ENCODE measurements at places on chromosomes 11 and 22.
A peak's percentile ranks its signal among the peaks of the same experiment; 100 is the strongest.

- H3K27me3 ChIP-seq: no peaks in the 10 kb centered on the region
- DNase-seq: no peak
- H3K36me3 ChIP-seq: no peaks in the 10 kb centered on the region
- no peak overlapping the region for H3K27ac ChIP-seq
- H3K4me1 ChIP-seq: peaks cover 9% of the 10 kb centered on the region
- H3K4me3 ChIP-seq: no peak overlapping the region
These were observed 6.1 kb downstream of the PI4KA start for GRCh38 chr22:20852503-20852902.

- no peaks in the 10 kb centered on the region for H3K27me3 ChIP-seq
- DNase-seq: no peak
- H3K4me1 ChIP-seq: no peaks in the 10 kb centered on the region
- no peaks in the 10 kb centered on the region for H3K36me3 ChIP-seq
- H3K27ac ChIP-seq: no peak overlapping the region
These were observed 200.5 kb upstream of the LRRC4C start for GRCh38 chr11:41659985-41660384.

DNA sequence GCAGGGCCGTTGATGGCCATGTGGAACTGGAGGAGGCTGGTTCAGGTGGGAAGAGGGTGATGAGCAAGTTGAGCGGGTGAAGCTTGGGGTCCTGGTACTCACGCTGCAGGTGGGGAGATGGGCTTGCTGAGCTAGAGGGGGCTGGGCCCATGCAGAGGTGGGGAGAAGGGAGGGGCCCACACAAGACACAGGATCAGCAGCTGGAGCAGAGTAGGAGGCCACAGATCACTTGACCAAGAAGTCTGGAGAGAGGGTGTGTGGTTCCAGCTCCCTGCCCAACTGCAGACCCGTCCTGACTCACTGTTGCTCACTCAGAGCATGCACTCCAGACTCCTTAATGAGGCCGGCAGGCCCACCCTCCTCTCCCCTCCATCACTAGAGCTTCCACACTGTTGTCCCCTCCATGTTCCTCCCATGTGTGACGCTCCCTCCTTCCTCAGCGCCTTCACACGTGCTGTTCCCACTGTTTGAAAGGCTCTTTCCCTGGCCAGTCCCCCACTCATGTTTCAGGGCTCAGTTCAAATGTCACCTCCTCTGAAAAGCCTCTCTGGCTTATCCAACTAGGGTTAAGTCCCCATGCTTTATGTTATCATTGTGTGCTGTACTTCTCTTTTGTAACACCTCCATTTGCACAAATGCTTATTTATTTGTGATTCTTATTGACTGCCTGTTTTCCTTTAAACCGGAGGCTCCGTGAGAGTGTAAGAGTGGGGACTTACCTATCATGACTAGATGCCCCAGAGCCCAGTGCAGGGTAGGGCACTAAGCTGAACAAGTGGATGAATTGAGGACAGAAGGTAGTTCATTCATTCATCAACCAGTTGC is 2.3 kb downstream of the CCDC86 start:
- H3K4me1 ChIP-seq: peaks cover 34% of the 10 kb centered on the region
- no peaks in the 10 kb centered on the region for H3K27me3 ChIP-seq
- no peak for DNase-seq
- peak overlapping the region; percentile 94 for H3K27ac ChIP-seq
- peak overlapping the region; percentile 92 for H3K4me3 ChIP-seq

GRCh38 chr22:18023509-18024275 is 669 bp downstream of the MICAL3 start:
- peak; percentile 58 for DNase-seq
- peak overlapping the region; percentile 80 for H3K4me3 ChIP-seq
- no peaks in the 10 kb centered on the region for H3K36me3 ChIP-seq
- no peak overlapping the region for H3K27ac ChIP-seq

DNA sequence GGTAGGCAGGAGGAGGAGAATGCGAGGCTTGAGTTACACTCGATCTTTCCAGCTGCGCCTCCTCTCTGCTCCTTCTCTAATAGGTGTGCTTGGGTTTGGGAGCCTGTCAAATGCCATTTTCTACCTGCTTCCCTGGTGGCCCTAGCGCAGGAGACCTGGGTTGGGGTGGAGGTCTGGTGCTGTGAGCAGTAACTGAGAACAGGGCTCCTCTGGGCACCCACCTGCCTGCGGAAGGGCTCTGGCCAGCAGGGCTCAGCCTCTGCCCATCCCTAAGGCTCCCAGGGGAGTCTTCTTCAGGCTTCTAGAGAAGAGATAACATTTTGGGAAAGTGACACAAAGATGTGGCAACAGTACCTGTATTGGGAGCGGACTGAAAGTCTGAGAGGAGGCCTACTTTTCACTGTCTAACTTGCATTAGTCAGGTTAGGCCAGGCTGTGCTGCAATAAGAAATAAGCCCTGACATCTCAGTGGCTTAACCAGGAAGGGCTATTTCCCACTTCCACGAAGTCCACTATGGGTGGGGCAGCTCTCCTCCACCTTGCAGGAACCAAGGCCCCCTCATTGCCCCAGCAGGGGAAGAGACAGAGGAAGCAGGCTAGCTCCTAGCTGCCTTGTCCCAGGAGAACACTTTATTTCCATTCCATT is 7.7 kb upstream of the LTO1 start:
- no peak for DNase-seq
- no peak overlapping the region for H3K27ac ChIP-seq
- no peaks in the 10 kb centered on the region for H3K36me3 ChIP-seq

- no peaks in the 10 kb centered on the region for H3K36me3 ChIP-seq
- no peak overlapping the region for H3K4me3 ChIP-seq
- no peak overlapping the region for H3K27ac ChIP-seq
- peaks cover 3% of the 10 kb centered on the region for H3K4me1 ChIP-seq
- DNase-seq: no peak
- no peaks in the 10 kb centered on the region for H3K27me3 ChIP-seq
These were observed 12.8 kb downstream of the BCL9L start for GRCh38 chr11:118912742-118913410.

DNA sequence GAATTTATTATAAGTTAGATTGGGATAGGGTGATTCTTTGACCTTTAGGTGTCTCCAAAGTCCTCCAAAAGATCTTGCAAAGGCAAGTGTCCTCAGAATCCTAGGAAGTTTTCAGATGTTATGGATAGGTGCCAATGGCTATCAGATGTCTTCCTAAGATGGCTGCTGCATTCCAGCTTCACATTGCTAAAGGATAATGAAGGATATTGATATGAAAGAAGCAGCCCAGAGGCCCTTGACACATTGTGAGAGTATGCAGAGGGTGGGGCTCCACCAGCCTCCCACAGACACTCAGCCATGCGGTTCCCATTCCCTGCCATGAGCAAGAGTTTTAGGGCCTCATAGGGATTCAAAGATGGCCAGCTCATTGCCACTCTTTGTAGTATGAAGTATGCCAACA is 22.3 kb upstream of the GLYATL2 start:
- no peaks in the 10 kb centered on the region for H3K4me1 ChIP-seq
- no peaks in the 10 kb centered on the region for H3K27me3 ChIP-seq
- H3K27ac ChIP-seq: no peak overlapping the region
- H3K36me3 ChIP-seq: no peaks in the 10 kb centered on the region

GRCh38 chr22:36134182-36134581 is 26.4 kb downstream of the APOL3 start:
- DNase-seq: no peak
- H3K27me3 ChIP-seq: peaks cover 9% of the 10 kb centered on the region
- no peaks in the 10 kb centered on the region for H3K36me3 ChIP-seq
- no peak overlapping the region for H3K27ac ChIP-seq

- H3K27me3 ChIP-seq: no peaks in the 10 kb centered on the region
- no peak overlapping the region for H3K4me3 ChIP-seq
- no peak overlapping the region for H3K27ac ChIP-seq
- no peaks in the 10 kb centered on the region for H3K36me3 ChIP-seq
- no peaks in the 10 kb centered on the region for H3K4me1 ChIP-seq
- no peak for DNase-seq
These were observed 6.9 kb downstream of the ACCS start for GRCh38 chr11:44072757-44073658.

DNA sequence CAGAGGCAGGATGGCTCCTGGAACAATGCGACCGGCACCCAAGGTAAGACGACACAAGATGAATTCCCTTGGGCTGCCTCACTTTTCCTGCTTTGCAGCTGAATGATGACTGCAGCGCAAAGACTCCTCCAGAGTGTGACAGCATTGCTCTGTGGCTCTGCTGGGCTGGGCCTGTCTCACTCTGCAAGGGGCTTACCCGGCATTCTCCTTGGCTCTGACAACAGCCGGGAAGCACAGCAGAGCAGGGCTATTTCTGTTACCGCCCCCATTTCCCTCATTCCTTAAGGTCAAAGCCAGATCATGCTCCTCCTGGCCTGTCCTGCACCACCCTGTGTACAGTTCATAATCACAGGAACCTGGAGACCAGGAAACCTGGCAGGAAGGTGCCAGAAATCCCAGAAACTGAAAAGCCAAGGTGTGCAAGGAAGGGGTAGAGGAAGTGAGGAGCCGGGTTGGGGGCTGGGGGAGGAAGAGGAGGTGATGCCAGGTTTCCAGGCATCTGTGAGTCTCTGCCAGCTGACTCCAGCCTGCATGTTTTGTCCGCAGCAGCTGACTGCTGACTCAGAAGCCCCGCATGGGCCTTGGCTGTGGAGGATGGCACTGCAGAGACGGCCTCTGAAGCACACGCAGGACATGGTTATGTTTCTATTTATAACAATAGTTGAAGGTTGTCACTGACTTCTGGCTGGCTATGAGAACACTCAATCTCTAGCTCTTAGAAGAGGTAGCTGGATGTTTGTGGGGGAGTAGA is 113.6 kb downstream of the MICAL3 start:
- H3K36me3 ChIP-seq: no peaks in the 10 kb centered on the region
- DNase-seq: peak; percentile 31
- no peak overlapping the region for H3K4me3 ChIP-seq

DNA sequence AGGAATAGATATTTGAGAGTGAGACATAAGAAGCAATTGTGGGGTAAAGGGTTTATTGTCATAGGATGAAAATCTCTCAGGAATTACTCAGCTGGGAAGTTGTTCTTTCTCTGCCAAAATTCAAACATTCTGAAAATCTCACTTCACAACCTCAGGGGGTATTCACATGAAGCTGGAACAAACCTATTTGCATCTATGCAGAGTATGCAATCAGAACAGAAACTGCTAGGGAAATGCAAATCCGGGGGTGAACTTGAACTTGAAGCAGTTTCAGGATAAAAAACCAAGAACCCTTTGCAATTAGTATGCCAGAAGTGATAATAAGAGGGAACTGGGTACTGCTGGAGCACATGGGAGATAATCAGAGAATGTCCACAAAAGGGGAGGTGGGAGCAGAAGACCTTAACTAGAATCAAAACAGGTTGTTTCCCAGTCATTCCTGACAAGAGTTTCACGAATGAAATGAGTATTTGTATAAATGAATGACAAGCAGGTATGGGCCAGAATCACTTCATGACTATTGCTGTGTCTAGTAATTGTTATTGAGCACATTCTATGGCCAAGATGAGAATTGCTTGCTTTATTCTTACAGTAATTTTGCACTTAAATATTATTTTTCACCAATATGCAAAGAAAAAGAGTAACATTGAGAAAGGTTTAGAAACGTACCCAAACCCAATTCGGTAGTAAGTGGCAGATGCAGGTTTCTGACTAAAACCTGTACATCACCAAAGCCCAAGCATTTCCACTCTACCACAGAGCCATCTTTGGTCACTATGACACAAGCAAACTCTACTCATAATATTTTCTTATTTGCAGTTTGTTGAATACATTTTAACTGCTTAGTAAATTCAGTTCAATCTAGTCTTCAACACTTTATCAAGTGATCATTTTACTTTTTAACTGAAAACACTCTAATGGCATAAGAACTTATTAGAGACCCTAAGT is 61.8 kb upstream of the UBASH3B start:
- H3K36me3 ChIP-seq: no peaks in the 10 kb centered on the region
- H3K27ac ChIP-seq: no peak overlapping the region
- H3K27me3 ChIP-seq: no peaks in the 10 kb centered on the region
- DNase-seq: no peak

GRCh38 chr11:18463439-18463838 is 7.8 kb downstream of the LDHAL6A start:
- H3K4me1 ChIP-seq: peaks cover 8% of the 10 kb centered on the region
- H3K27ac ChIP-seq: peak overlapping the region; percentile 25
- H3K27me3 ChIP-seq: no peaks in the 10 kb centered on the region
- no peaks in the 10 kb centered on the region for H3K36me3 ChIP-seq
- H3K4me3 ChIP-seq: no peak overlapping the region
- DNase-seq: peak; percentile 71

GRCh38 chr22:45238957-45239680 is 1.6 kb downstream of the KIAA0930 start:
- H3K27ac ChIP-seq: no peak overlapping the region
- peaks cover 58% of the 10 kb centered on the region for H3K4me1 ChIP-seq
- DNase-seq: no peak

GRCh38 chr22:43476341-43476740 is 64.5 kb downstream of the MPPED1 start:
- H3K27me3 ChIP-seq: peaks cover 30% of the 10 kb centered on the region
- DNase-seq: no peak
- no peaks in the 10 kb centered on the region for H3K4me1 ChIP-seq
- no peak overlapping the region for H3K4me3 ChIP-seq
- no peak overlapping the region for H3K27ac ChIP-seq

DNA sequence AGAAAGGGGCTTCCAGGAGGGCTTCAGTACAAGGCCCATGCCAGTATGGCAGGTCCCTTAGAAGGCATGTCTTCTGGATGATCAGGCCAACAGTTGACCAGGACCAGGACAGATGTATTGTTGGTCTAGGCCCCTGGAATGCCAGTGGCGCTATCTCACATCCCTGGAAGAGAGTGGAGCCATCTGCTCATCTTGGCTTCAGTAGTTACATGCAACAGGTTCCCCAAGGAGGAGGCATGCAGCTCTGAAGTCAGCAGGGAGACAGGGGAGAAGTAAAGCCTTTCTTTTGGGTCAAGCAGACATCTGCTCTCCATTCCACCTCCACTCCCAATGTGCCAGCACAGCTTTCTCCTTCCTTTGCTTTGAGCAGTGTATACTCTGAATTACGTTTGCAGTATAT is 244.1 kb downstream of the KIRREL3 start:
- H3K36me3 ChIP-seq: no peaks in the 10 kb centered on the region
- H3K4me3 ChIP-seq: no peak overlapping the region
- H3K4me1 ChIP-seq: no peaks in the 10 kb centered on the region
- DNase-seq: no peak
- no peak overlapping the region for H3K27ac ChIP-seq

GRCh38 chr11:119320240-119320775 is 3.4 kb upstream of the MCAM start:
- H3K27me3 ChIP-seq: peaks cover 37% of the 10 kb centered on the region
- peaks cover 16% of the 10 kb centered on the region for H3K4me1 ChIP-seq
- H3K4me3 ChIP-seq: peak overlapping the region; percentile 63
- no peak overlapping the region for H3K27ac ChIP-seq

GRCh38 chr11:127632976-127633680 is 632.6 kb upstream of the KIRREL3 start:
- no peak for DNase-seq
- no peaks in the 10 kb centered on the region for H3K4me1 ChIP-seq
- H3K27ac ChIP-seq: no peak overlapping the region
- no peaks in the 10 kb centered on the region for H3K27me3 ChIP-seq
